ENCODE measurements at places on chromosomes 1 and 21.
A peak's percentile ranks its signal among the peaks of the same experiment; 100 is the strongest.

GRCh38 chr1:233281711-233282581 is 13.6 kb downstream of the PCNX2 start:
- no peak for DNase-seq

- DNase-seq: no peak
These were observed 258.3 kb downstream of the ATG4C start for GRCh38 chr1:63042278-63042677.

DNA sequence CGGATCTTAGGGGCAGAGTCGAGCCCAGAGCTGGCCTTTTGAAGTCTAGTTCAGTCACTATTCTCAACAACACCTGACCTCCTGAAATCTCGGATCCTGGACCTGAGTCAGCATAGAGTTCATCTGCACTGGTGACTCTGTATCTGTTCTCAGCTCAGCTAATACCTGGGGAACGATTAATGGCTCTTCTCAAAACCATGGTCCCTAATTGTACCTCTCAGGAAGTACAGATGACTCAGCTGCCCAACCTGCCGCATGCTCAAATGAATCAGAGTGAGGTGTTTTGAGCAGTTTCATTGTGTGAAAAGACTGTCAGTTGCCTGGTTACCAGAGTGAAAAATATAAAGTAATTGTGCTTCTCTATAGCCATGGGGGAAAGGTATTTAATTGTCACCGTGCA is 89.2 kb downstream of the SLC35F3 start:
- DNase-seq: no peak

DNA sequence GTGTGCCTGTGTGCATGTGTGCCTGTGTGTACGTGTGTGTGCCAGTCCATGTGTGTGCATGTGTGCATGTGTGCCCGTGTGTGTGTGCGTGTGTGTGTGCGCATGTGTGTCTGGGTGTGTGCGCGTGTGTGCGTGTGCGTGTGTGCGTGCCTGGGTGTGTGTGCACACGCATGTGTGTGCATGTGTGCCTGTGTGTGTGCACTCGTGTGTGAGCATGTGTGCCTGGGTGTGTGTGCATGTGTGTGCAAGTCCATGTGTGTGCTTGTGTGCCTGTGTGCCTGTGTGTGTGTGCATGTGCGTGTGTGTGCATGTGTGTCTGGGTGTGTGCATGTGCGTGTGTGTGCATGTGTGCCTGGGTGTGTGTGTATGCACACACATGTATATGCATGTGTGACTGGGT is 28.7 kb upstream of the COL6A2 start:
- no peak for DNase-seq

- DNase-seq: no peak
These were observed 61.4 kb upstream of the CXADR start for GRCh38 chr21:17451364-17451891.

DNA sequence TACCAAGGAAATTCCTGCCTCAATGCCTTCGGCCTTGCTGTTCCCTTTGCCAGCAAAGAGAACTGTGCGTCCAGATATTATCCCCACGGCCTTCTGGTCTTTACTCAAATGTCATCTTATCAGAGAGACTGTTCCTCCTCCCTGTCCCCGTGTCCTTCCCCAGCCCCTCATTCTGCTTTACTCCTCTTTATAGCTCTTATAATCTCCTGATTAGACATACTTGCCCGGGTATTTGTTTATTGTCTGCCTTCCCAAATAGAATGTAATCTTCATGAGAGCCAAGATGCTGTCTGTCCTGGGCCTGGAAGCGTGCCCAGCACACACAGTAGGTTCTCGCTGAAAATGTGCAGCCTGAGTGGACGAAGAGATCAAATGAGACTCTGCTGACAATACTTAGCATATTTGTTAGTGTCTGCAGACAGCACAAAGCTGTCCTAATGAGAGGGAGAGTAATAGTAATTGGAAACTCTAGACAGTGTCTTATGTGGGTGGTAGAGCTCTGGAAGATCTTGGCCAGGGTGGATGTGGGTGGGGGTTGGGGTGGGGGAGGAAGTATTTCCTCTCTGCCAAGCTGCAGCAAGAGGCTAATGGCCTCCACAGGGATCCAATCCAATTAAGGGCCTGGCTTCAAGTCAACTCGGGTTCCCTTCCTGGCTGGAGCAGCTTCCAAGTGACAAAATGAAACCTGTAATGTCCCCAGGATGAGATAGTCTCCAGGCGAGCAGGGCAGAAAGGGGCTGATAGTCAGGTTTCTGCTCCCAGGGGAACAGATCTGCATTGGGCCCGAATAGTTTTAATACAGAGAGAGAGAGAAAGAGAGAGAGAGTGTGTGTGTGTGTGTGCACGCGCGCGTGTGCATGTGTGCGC is 9.5 kb upstream of the CLIC4 start:
- DNase-seq: no peak

- no peak for DNase-seq
These were observed 20.4 kb upstream of the TMEM52 start for GRCh38 chr1:1939296-1940122.

DNA sequence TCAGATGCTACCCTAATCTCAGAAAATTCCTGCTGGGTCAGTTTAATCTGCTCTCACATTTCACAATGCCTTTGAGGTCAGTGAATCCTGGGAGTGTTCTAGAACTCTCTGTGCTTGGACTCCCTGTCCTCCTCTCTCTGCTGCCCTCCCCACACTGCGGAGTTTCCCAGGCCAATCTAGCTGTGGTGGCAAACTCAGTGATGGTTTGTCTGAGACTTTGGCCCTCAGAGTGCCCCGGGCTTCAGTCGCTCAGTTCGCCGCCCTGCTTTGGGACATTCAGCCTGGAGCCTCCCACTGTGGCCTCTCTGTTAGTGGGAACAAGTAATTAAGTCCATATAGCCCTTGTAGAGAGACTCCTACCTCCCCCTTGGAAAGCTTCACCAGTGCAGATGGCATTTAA is 7.1 kb downstream of the C1orf226 start:
- no peak for DNase-seq

GRCh38 chr1:71583756-71584155 is 502.9 kb upstream of the ZRANB2 start:
- DNase-seq: no peak

DNA sequence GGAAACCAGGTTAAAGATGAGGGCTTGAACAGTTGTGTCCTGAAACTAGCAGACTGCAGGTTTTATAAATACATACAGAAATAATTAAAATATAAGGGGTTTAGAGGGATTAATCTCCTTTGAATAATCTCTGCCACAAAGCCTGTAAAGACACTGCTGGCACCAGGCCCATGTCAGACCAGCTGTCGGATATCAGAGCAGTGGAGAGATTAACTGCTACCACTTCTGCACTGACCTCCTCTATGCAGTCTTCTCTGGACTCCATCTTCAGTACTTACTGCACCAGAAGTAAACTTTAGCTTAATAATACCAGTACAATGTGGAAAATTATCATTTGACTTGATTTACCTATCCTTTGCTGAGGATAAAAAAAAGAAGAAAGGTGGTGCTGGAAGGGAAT is 128.6 kb downstream of the LHX4 start:
- no peak for DNase-seq

DNA sequence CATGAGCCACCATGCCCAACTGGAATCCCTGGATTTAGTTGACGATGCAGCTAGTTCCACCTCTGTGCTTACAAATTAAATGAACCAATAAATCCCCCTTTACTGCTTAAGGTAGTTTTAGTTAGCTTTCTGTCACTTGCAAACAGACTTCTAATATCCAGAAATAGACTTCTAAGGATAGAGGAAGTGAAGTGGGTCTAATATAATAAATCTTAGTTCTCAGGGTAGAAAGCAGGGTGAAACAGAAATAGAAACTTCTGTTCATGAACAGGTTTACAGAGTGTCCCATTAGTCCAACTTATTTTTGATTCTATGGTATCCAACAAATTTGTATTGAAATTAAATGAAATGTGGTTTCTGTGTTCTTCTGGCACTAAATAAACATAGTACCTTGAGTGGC is 20.1 kb downstream of the BCAS2 start:
- DNase-seq: no peak

DNA sequence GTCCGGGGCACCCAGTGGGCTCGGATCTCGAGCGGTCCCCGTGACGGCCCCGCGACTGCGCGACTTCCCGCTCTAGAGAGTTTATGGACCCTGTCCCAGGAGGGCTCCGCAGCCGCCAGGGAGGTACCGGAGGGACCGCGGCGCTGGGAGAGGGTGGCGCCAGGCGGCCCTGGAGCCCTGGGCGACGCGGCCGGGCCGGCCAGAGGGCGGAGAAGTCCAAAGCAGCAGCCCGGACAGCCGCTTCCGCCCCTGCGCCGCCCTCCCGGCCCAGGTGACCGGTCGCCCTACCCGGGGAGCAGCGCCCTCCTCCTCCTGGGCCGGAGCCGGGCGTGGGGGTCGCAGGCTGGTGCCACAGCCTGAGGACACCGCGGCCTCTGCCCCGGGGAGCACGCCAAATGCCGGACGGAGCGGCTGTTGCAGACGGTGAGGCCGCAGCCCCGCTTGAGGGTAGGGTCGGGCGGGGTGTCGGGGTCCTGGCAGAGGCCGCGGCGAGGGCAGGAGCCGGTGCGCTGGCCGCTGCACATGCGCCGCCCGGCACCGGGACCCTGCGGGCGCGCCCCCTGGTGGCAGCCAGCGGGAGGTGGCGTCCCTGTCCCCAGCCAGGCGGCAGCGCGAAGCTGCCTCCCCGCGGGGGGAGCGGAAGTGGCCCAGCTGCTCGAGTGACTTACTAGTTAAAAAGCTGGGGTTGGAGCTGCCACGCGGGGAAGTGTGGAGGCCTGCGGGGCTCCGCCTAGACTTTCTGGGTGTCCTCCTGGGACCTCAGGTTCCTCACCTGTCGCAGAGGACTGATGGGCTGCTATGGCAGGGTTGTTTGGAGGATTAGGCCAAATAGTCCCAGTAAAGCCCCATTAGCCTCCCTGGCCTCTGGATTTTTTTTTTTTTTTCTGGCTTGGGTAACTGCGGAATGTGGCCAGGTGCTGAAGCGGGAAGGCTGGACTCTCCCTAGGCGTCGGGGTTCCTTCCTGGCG is 20.9 kb upstream of the ZNF678 start:
- DNase-seq: peak; percentile 81

GRCh38 chr1:178057912-178058534 is 35.9 kb upstream of the RASAL2 start:
- no peak for DNase-seq

- DNase-seq: no peak
These were observed 4.2 kb upstream of the RXRG start for GRCh38 chr1:165449131-165449530.

DNA sequence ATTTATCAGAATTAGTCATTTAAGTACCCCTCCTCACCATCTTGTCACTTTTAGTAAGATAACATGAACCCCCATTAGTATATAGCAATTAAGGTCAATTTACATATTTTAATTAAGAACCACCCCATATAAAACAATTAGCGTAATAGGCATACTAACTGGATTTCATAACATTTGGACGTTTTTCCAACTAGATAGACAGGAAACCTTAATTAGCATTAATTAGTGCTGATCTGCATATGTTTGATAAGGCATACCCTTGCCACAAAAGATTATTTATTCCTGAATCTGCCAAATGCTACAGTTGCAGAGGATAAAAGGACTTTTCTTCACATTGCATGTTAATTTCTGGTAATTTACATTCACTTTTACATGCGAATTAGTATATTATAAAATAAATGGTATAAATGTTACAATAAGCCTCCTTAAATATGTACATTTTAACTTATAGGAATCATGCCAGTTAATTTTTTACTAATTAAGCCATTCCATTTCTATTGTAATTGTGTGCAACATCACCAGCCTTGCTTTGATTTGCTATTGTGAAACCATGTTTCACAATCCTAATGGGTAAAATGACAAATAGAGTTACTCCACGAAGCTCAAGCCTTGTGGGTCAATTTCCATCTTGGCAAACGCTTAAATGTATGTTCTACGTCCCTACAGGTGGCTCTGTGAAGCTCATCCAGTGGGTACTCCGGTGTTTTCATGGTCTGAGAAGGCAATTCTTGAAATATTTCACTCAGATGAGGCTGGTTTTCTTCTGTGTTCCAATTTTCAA is 469.6 kb downstream of the DPYD start:
- DNase-seq: no peak

GRCh38 chr1:26012864-26013263 is 8.7 kb upstream of the EXTL1 start:
- no peak for DNase-seq

- DNase-seq: no peak
These were observed 27.8 kb upstream of the FMO4 start for GRCh38 chr1:171286032-171286705.

- no peak for DNase-seq
These were observed 213.9 kb downstream of the PATJ start for GRCh38 chr1:61956016-61956645.

DNA sequence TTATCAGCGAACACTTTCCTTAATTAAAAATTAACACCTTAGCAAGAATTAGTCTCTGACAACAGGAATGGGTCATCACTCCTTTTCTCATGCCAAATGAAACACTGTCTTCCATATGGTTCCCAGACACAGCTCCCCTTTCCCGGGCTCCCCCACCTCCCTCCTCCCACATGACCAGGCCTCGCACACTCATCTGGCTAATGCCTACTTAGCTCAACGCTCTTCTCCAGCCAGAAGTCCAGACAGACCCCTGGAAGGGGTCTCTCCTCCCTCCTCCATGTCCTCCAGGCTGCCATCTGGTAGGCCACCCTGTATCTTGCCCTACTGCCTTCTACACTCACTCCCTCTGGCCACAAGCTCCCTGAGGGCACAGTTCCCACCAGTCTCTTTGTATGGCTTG is 39.9 kb downstream of the KCNC4 start:
- DNase-seq: no peak

- no peak for DNase-seq
These were observed 124.0 kb downstream of the CNIH3 start for GRCh38 chr1:224739997-224740684.

- no peak for DNase-seq
These were observed 32.9 kb downstream of the RASAL2 start for GRCh38 chr1:178126741-178127185.

DNA sequence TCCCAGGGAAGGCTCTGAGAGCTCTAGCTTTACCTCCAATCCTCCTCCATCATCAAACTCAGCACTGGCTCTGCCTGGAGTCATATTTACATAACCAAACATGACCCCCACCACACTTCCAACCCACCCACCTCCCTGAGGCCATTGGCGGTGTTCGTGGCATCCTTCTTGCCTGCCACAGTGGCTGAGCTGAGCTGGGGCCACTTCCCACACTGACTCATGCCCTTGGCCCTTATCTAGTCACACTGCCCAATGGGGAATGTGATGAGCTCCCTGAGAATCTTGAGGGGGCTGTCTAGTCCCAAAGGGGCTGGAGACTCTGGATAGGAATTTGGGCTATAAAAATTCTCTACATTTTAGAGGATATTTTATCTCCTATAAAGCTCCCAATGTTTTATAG is 230.9 kb upstream of the IRF2BP2 start:
- no peak for DNase-seq

DNA sequence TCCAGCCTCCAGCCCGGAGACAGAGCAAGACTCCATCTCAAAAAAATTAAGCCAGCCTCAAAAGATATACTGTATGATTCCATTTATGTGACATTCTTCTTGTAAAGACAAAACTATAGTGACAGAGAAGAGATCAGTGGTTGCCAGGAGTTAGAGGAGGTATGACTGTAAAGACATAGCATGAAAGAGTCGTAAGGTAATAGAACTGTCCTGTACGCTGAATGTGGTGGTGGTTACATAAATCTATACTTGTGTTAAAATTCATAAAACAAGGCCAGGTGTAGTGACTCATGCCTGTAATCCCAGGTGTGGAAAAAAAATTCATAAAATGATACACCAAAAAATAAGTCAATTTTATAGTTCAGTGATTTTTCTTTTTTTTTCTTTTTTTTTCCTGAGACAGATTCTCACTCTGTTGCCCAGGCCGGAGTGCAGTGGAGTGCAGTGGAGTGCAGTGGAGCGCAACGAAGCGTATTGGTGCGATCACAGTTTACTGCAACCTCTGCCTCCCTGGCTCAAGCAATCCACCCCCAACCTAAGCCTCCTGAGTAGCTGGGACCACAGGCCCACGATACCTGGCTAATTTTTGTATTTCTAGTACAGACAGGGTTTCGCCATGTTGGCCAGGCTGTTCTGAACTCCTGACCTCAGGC is 84.9 kb upstream of the CXADR start:
- peak; percentile 26 for DNase-seq
